NCI-H748 treated with DMSO at 0.1 percent for 48 hours (cell line): ENCODE measurements at places on chromosomes 3 and 15.
A peak's percentile ranks its signal among the peaks of the same experiment; 100 is the strongest.

GRCh38 chr3:12948891-12949711 lies 107.7 kb upstream of the RPL32 start:
- no peak for DNase-seq

- DNase-seq, result no peak
Measured at GRCh38 chr3:97970956-97971620, 1.1 kb downstream of the RIOX2 start.

- no peak for DNase-seq
Measured at GRCh38 chr3:42872718-42873117, 3.0 kb downstream of the CYP8B1 start.

GRCh38 chr3:94036909-94037507 lies 8.6 kb upstream of the STX19 start:
- no peak for DNase-seq

DNA sequence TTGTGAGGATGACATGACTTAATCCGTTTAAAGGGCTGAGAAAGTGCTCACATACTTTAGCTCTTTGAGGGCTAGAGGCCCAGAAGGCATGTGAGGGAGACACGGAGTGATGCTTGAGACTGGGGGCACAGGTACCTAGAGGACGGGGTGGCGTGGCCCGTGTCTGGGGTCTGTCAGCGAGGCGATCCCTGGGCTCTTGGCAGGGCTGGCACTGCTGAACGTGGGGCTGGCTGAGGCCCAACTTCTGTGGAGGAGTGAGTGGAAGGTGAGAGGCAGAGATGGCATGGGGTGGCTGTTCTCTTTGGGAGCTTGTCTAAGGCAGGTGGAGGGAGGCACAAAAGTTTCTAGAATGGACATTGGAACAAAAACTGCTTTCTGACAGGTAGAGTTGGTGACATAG lies 9.5 kb downstream of the SEMA4B start:
- no peak for DNase-seq

DNA sequence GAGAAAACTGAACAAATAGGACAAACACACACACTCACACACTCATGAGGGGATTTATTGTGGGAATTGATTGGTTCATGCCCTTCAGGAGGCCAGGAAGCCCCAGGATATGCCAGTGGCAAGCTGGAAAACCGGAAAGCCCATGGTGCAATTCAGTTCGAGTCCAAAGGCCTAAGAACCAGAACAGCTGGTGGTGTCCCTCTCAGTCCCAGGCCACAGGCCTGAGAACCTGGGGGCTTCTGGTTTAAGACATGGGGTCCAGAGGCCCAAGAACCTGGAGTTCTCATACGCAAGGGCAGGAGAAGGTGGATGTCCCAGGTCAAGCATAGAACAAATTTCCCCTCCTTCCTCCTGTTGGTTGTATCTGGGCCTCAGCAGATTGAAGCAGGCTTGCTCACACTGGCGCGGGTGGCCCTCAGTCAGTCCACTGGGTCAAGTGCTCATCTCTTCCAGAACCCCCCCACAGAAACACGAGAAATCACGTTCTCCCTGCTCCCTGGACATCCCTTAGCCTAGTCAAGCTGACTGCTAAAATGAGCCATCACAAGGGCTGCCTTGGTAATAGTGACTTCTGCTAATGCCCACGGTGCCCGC lies 50.1 kb upstream of the RPL32 start:
- DNase-seq, result no peak

DNA sequence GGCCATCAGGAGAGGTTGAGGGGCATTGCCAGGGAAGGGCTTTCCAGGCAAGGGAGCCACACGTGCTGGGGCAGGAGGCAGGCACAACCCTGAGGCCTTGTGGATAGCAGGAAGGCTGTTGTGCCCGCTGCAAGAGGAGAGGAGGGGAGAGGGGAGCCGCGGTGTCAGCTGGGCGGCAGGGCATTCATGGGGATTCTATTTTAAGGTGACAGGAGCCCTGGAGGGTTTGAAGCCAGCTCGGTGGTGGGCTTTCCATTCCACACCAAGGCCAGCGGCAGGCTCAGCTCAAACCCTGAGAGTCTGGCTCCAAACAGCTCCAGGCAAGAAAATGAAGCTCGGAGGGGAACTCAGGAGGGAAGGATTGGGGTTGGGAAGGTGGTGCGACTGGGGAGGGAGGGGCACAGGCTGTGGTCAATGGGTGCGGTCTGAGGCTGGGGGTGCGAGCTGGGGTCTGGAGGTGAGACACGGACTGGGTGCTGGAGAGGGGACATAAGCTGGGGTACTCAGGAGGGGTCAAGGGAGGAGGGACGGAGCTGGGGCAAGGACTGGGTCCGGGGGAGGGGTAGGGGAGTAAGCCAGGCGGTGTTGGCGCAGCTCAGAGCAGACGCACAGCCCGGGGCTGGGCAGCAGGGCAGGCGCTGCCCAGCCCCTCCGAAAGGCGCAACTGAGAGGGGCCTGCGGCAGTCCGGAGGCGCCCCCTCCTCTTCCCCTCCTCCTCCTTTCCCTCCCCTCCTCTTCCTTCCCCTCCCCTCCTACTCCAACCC lies 43.4 kb downstream of the TPRA1 start:
- DNase-seq, result no peak

GRCh38 chr3:98594628-98595324 lies 1.4 kb upstream of the CPOX start:
- DNase-seq, result no peak

DNA sequence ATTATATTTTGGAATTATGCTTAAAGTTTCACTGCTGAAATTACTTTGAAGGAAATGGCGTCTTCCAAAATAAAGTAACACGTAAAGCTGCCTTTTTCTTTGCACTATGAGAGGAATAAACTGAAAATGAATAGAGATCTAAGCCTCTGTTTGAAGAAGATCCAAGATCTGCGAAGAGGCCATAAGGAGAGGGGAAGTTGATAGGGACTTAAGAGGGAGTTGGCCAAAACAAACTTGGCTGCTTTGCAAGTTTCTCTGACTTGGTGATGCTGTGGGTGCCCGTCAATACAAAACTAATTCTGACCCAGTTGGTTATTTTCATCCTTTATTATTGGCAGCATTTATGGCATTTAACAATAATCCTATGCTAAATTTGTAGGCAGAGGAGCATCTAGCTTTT lies 190.2 kb upstream of the GBE1 start:
- DNase-seq, result no peak

DNA sequence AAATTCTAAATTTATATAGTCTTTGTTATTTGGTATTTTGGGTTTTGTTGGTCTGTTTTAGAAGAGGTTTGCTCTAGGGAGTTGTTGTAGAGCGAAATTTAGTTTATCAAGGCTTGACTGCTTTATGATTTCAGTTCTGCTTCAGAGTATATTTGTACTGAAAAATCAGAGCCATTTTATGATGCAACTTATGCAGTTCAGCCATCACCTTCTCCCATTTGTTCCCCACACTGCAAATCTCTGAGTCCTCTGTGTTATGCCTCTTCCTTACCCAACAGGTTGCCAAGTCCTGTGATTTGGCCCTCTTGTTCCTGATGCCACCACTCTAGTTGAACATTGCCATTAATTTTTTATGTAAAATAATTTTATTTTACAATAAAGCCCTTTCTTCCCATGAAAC lies 140.4 kb downstream of the ZNF609 start:
- DNase-seq, result no peak

- DNase-seq, result no peak
Measured at GRCh38 chr3:4848176-4848825, 130.9 kb upstream of the BHLHE40 start.

- DNase-seq, result no peak
Measured at GRCh38 chr15:92454555-92455105, 60.9 kb downstream of the ST8SIA2 start.

GRCh38 chr15:69813881-69814280 lies 283.8 kb downstream of the TLE3 start:
- DNase-seq, result no peak

- DNase-seq, result no peak
Measured at GRCh38 chr3:189383630-189384029, 211.9 kb downstream of the TPRG1 start.

- no peak for DNase-seq
Measured at GRCh38 chr15:88255087-88255483, 1.5 kb downstream of the NTRK3 start.

DNA sequence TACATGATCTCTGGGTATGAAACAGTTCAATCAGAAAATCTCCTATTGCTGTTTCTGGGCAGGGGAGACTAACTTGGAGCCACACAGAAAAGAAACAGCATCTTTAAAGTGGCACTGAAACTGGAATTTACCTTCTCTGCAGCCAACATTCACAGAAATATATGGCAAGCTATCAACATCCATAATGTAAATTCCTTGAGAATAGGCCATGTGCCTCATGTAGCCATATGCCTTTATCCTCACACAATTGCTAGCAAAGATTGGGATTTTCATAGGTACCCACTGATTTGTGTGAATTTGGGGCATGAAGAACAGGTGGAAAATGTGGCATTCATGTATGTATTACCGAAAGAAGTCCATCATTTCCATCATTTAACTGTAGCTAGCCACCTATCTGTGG lies 386.3 kb upstream of the TMCO5A start:
- no peak for DNase-seq

GRCh38 chr3:18238332-18238731 lies 186.8 kb downstream of the SATB1 start:
- no peak for DNase-seq

- DNase-seq, result no peak
Measured at GRCh38 chr3:132001036-132001435, 33.8 kb downstream of the CPNE4 start.

GRCh38 chr15:39669661-39670060 lies 88.8 kb downstream of the THBS1 start:
- no peak for DNase-seq

- DNase-seq, result no peak
Measured at GRCh38 chr3:21073561-21073960, 677.4 kb downstream of the ZNF385D start.

GRCh38 chr3:197224034-197224444 lies 74.4 kb downstream of the DLG1 start:
- DNase-seq, result peak; percentile 8

- DNase-seq, result no peak
Measured at GRCh38 chr15:77649017-77649416, 16.3 kb upstream of the LINGO1 start.
